ENCODE measurements at places on chromosomes 5 and 9.
A peak's percentile ranks its signal among the peaks of the same experiment; 100 is the strongest.

- no peak for DNase-seq
Observed at GRCh38 chr5:156974328-156974727, 11.3 kb upstream of the TIMD4 start.

DNA sequence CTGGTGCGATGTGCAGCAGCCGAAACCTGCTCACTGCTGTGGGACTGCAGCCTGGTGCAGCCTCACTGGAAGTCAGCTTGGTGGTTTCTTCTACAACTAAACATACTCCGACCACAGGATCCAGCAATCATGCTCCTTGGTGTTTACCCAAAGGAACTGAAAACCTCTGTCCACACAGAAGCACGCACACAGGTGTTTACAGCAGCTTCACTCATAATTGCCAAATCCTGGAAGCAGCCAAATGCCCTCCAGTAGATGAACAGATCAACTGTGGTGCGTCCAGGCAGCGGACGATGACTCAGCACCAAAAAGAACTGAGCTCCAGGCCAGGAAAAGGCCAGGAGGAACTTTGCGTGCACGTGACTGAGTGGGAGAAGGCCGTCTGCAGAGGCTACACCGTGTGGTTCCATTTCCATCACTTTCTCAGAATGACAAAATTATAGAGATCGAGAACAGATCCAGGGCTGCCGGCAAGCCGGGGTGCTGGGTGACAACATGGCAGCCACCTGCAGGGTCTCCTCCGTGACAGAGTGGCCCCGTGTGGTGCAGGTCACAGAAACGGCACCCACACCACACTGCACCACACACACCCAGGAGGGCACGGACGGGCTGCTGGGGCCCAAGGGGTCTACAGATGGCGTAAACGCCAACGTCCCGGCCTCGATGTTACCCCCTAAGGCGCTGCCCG is 23.1 kb upstream of the NSMF start:
- DNase-seq, result peak; percentile 80

- DNase-seq, result no peak
Observed at GRCh38 chr5:132271251-132272246, 14.1 kb downstream of the PDLIM4 start.

DNA sequence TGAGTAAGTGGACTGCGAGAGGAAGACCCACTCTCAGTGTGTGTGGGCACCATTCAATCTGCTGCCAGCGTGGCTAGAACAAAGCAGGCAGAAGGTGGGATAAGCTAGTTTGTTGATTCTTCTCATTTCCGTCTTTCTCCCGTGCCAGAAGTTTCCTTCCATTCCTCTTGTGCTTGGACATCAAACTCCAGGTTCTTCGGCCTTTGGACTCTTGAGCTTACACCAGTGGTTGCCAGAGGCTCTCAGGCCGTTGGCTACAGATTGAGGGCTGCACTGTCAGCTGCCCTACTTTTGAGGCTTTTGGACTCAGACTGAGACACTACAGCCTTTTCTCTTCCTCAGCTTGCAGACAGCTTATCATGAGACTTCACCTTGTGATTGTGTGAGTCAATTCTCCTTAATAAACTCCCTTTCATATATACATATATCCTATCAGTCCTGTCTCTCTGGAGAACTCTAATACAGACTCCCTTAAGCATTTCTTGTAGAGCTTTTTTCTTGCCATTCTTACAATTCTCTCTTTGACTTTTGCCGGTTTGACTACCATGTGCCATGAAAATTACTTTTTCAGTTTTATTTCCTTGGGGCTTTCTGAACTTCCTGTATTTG is 494.9 kb downstream of the PRR16 start:
- no peak for DNase-seq

- DNase-seq, result no peak
Observed at GRCh38 chr9:128825923-128826700, 3.5 kb downstream of the SPOUT1 start.

DNA sequence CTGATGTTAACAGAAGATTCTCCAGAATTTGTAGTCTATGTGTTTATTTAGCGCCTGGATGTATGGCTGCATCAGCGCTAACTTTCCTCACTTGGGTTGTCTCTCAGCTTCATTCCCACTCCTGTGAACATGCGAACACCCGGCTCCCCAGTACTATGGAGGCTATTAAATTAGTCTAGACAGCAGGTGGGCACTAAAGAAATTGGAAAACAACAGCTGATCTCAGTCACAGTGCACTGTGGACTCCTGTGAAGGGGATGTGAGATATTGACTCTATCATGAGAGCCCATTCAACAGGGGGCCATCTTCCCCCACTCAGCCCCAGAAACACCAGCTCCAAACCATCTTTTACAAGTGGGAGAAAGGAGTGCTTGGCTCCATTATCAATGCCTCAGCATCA is 471.0 kb downstream of the KDM4C start:
- no peak for DNase-seq

GRCh38 chr5:178265746-178266145 is 33.1 kb upstream of the PHYKPL start:
- no peak for DNase-seq

DNA sequence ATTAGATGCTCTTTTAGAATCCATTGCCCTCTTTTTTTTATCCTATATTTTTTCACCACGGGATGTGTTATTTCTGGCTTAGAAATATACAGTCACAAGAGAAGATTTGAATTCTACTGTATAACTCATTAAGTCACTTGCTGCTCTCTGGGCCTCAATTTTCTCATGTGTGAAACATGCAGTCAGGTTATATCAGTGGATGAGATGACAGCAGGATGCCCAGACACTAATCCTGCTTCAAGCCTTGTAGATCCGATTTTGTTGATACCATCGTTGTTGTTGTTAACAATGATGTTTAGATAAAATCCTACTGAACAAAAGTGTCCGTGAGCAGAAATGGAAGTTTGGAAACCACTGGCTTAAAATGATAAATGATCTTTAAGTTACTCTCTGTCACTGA is 421.9 kb upstream of the DMAC1 start:
- DNase-seq, result no peak

- DNase-seq, result no peak
Observed at GRCh38 chr9:116715751-116716150, 28.6 kb downstream of the TRIM32 start.

Data from astrocyte of the hippocampus (primary cell).